GM13976 (cell line): ENCODE measurements at places on chromosomes 5 and 9.

DNA sequence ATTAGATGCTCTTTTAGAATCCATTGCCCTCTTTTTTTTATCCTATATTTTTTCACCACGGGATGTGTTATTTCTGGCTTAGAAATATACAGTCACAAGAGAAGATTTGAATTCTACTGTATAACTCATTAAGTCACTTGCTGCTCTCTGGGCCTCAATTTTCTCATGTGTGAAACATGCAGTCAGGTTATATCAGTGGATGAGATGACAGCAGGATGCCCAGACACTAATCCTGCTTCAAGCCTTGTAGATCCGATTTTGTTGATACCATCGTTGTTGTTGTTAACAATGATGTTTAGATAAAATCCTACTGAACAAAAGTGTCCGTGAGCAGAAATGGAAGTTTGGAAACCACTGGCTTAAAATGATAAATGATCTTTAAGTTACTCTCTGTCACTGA is 421.9 kb upstream of the DMAC1 start:
- no peak for DNase-seq

DNA sequence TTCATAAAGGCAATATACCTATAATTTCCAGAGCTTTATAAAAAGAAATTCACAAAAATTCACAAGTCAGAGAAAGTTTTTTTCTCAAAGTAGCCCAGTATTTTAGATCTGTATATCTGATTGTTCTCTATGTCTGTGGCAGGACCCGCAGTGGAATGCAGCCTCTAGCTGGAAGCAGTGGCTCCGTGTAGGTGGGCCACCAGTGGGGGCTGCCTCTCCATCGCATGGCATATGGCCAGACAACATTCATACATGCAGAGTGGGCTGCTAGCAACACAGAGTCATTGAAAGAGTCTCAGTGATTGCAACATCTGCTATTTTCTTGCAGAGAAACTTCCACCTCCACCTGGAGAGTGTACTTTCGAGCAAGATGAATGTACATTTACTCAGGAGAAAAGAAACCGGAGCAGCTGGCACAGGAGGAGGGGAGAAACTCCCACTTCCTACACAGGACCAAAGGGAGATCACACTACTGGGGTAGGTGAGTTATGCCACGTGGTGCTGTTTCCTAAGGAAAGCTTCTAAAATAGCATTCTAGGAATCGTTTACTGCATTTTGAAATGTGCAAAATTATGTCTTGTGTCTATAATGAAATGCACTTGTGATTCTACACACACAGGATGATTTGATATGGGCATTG is 88.5 kb upstream of the SMC5 start:
- DNase-seq, result no peak

GRCh38 chr9:122053064-122053463 is 40.0 kb downstream of the TTLL11 start:
- DNase-seq, result no peak

GRCh38 chr9:101791938-101792337 is 53.5 kb upstream of the GRIN3A start:
- DNase-seq, result no peak

GRCh38 chr5:39427229-39427628 is 2.4 kb upstream of the DAB2 start:
- DNase-seq, result no peak

DNA sequence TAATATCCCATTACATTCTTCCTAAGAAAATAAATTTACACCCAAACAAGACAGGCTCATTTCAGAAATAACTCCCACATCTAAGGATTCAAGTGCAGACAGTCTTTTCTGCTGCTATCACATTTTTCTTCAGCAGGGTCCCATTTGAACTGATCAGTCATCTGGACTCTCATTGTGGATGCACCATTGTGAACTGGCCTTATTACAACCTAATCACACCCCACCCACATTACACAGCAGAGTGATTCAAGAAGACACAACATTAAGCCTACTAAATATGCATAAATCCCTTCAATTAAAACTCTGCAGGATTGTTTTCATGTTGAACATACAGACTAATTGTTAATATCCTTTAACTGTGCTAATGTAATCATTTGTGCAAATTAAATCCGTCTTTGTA is 146.2 kb downstream of the CDH12 start:
- no peak for DNase-seq

DNA sequence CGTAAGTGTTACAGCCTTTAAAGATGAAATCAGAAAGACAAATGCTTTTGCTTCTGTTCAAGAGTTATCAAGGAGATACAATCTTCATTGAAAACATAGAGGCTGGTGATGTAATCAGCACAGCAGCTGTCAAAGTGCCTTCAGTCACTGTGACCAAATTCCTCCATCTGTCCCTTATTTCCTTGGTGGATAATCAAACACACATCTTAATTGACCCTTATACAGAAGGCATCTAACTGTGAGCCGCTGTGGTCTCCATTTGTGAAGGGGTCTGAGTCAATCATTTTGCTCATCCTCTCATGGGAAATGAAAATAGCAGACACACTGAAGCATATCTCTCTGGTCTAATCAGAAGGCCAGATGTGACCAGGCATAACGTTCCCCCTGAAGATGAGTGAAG is 130.1 kb upstream of the TLR4 start:
- no peak for DNase-seq

GRCh38 chr5:80961376-80962281 is 1.5 kb downstream of the RASGRF2 start:
- no peak for DNase-seq

- no peak for DNase-seq
Observed at GRCh38 chr5:129065721-129066120, 28.8 kb upstream of the ISOC1 start.
